NCI-H446 treated with DMSO at 0.1 percent for 48 hours (cell line): ENCODE measurements at places on chromosomes 12 and 14.

DNA sequence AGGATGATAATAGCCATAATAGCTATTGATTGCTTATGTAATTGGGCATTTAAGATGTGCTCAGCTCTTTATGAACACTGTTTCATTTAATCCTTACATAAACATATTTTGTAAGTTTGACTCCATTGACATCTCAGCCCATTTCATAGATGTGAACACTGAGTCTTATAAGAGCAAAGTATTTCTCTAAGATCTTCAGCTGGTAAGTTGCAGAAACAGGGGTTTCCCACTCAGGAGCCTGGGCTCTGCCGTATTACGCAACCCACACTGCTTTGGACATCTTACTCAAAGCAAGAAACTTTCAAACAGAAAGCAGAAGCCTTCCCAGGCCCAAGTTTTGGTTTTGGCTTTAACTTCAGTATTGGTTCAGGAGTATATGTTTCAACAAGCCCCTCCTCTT lies 705.1 kb downstream of the MED13L start:
- no peak for DNase-seq

- no peak for DNase-seq
Observed at GRCh38 chr12:124236625-124237031, 58.3 kb upstream of the RFLNA start.

- DNase-seq, result no peak
Observed at GRCh38 chr14:26685401-26685800, 87.6 kb upstream of the NOVA1 start.

- DNase-seq, result no peak
Observed at GRCh38 chr12:127802271-127802670, 464.7 kb upstream of the TMEM132C start.

DNA sequence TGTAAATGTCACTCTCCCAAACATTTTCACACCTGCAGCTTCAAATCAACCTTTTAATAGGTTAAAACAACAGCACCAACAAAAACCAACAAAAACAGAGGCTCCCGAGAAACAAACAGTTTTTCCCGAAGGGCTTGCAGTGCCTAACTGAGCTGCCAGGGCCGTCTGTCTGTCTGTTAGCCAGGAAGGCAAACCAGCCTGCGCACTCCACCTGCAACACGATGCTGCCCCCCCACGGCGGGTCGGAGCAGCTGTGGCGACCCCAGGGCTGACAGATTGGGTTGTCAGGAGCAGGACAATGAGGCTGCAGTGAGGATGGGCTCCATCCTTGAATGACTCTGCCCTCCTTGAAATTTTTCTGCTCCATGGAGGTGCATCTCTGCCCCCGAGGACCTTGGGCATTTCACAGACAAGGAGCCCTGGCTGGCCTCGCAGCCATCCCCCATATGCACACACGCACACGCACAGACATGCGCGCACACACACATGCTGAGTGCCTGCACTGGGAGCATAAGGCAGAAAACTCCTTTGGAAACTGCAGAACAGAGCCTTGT lies 2.6 kb downstream of the RTL1 start:
- no peak for DNase-seq
